Skin of body (tissue), 3 donors: ENCODE measurements at places on chromosomes 12 and 14.
A peak's percentile ranks its signal among the peaks of the same experiment; 100 is the strongest.

- peak; percentile 16 for DNase-seq
These were observed 2.6 kb upstream of the HAL start for GRCh38 chr12:95998611-95999286.

GRCh38 chr14:62209287-62209899 lies 447.2 kb downstream of the SNAPC1 start:
- DNase-seq, result no peak

GRCh38 chr14:61329478-61330051 lies 8.2 kb downstream of the PRKCH start:
- no peak for DNase-seq

GRCh38 chr12:110342157-110342556 lies 61.1 kb downstream of the ATP2A2 start:
- no peak for DNase-seq

DNA sequence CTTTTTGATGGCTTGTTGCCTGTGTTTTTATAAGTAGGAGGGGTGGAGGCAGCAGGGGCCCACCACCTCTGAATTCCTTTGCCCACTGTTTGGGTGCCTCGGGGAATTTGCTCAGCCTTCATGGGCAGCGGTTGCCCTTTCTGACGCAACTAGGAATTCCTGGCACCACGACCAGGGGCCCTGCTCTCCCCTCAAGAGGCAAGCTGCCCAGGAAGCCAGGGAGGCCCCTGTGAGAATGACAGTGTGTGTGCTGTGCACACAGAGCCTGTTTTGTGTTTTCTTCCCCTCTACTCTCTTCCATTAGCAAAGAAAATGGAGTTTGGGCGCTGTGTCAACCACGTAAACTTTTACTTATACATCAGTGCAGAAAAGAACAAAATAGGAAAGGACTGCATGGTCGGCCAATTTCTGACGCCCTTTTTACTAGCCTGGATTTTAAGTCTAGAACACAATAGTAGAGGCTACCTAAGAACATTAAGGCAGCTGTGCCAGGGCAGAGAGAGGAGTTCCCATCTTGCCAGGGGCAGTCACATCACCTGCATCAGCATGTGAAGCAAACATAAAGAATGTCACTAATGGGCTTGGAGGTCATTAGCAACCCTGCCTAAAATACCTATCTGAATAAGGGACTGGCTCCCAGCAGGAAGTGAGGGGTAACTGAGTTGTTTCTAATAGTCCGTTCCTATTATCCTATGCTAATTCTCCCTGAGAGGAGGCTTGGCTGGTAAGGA lies 17.9 kb upstream of the PTGR2 start:
- DNase-seq, result peak; percentile 32

GRCh38 chr12:3367750-3368444 lies 123.1 kb upstream of the PRMT8 start:
- DNase-seq, result no peak

DNA sequence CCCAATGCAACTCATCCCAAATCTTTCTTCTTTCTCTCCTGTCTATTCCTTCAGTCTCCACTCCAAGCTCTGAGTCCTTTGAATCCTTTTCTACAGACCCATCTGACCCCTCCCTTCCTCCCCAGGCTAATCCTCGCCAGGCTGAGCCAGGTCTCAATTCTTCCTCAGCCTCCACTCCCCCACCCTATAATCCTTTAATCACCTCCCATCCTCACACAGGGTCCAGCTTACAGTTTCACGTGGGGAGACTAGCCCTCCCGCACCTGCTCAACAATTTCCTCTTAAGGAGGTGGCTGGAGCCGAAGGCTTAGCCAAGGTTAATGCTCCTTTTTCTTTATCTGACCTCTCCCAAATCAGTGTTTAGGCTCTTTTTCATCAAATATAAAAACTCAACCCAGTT lies 63.8 kb downstream of the MOK start:
- no peak for DNase-seq

- no peak for DNase-seq
These were observed 372.8 kb upstream of the PRICKLE1 start for GRCh38 chr12:42962384-42962783.

DNA sequence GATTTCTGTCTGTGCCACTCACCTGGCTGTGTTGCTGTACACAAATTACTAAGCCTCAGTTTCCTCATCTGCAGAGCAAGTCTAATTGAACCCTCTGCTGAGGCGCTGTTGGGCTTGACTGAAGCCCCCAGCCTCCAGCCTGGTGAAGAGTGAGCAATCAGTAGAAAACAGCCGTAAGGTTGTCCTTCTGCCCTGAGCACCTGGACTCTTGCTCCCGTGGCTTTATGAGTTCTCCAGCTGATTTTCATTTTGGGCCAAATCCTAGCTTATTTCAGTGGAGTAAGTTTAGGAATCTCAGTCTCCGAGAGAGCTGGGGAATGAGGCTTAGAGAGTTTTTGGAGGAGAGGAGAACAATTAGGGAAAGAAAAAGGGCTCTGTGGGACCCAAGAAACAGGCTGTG lies 133.9 kb upstream of the EVL start:
- DNase-seq, result no peak

DNA sequence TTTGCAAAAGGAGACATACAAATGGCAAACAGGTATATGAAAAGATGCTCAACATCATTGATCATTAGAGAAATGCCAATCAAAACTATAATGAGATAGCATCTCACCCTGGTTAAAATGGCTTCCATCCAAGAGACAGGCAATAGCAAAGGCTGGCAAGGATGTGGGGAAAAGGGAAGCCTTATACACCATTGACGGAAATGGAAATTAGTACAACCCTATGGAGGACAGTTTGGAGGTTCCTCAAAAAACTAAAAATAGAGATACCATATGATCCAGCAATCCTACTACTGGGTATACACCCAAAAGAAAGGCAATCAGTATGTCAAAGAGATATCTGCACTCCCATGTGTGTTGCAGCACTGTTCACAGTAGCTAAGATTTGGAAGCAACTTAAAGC lies 17.3 kb upstream of the CKAP4 start:
- DNase-seq, result no peak

GRCh38 chr14:30317729-30318128 lies 241.2 kb upstream of the G2E3 start:
- no peak for DNase-seq

DNA sequence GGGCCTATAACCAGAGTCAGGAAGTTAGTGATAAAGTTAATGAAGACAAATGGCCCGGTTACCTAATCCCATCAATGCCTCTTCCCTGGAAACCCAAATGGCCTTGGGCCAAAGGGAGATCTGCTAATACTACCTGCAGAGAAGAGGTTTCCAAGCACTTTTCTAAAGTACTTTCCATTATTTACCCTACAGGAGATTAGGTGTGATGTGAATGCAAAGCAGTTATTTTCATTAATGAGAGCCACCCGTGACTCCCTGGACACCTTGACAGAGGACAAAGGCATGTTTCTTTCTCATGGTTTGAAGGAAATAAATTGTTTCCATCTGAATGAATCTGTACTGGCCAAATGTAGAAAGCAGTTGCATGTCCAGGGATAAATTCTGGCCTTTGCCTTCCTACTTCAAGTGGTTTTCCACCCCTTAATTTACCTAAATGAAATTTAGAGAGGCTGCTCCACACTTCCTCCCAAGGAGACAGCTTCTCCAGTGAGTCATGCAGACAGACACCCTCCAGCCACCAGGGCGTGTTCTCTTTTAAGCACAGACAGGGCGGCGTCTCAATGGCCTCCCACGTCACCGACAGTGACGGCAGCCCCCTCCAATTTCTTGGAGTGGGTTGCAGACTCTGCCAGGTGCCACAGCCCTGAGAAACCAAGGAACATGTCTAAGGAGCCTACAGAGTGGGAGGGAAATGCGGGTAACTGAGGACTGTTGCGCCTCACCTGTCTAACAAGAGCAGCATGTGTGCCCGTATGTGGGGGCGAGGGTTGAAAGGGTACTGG lies 43.9 kb upstream of the GNPNAT1 start:
- DNase-seq, result no peak

DNA sequence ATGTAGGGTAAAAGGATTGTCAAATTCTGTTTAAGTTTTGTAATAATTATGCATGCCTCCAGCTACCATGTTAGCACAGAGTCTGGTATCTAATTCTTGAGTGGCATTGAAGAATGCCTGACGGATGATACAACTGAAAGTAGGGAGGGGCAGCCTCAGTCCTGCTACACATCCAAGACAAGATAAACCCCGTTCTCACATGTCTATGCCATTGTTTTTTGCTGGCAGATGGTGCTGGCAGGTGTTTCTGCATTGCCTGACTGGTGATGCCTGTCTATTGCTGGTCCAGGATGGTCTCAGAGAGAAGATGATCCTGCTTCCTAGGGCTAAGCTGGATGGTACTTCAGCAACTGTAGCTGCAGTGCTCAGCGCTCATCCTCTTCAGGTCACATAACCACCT lies 245.8 kb upstream of the NAV3 start:
- no peak for DNase-seq

- DNase-seq, result no peak
These were observed 678 bp downstream of the MDM1 start for GRCh38 chr12:68331500-68331868.

DNA sequence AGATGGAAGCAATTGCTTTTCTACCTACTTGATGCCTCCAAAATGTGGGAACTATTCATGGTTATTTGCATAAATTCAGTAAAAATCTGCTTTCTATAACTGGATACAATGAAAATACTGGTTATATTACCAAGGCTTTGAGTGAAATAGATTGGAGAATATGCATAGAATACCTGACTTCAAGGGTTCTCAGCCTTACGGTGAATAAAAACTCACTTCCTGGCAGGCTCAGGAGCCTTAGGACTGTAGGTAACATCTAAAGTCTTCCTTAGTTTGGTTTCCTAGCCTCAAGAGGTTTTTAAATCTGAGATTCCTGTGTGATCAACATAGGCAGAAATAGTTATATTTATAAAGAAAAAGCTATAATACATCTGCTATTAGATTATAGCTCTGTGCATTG lies 158.6 kb downstream of the SLC41A2 start:
- DNase-seq, result no peak

GRCh38 chr12:29241821-29242591 lies 92.9 kb downstream of the FAR2 start:
- peak; percentile 11 for DNase-seq

GRCh38 chr12:29427964-29428363 lies 47.0 kb upstream of the ERGIC2 start:
- no peak for DNase-seq
